NCI-H2081 (cell line): ENCODE measurements at places on chromosomes 11 and 22.
A peak's percentile ranks its signal among the peaks of the same experiment; 100 is the strongest.

- peak; percentile 92 for DNase-seq
Observed at GRCh38 chr11:46247659-46248058, 29.8 kb upstream of the CREB3L1 start.

DNA sequence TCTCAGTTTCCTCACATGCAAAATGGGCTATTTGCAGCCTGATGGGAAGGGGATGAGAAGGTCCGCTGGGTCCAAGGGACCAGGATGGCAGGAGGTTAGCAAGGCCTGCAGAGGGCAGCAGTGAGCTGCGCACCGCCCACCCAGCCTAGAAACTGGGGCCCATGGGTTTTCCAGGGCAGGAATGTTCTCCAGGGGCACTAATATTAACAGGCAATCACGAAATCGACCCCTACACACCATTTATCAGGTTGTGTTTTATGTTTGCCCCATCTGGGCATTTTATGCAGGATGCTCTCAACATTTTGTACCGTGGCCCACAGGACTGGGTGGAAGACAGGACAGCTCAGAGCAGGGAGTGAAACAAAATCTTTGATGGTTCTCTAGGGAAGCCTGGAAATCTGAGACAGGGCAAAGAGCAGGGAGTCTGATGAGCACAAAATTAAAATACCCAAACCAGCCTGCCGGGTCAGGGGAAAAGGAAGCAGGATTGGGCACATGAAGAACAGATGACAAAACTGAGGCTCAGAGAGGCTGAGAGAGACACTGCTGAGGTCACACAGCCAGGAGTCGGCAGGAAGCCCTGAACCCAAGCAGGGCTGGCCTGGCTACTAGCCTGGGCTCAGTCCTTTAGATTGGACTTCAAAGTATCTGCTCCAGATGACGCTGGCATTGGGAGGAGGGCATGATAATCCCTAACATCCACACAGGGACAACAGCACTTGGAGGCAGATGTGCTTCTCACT, 1.6 kb upstream of the BCR start:
- peak; percentile 32 for DNase-seq

DNA sequence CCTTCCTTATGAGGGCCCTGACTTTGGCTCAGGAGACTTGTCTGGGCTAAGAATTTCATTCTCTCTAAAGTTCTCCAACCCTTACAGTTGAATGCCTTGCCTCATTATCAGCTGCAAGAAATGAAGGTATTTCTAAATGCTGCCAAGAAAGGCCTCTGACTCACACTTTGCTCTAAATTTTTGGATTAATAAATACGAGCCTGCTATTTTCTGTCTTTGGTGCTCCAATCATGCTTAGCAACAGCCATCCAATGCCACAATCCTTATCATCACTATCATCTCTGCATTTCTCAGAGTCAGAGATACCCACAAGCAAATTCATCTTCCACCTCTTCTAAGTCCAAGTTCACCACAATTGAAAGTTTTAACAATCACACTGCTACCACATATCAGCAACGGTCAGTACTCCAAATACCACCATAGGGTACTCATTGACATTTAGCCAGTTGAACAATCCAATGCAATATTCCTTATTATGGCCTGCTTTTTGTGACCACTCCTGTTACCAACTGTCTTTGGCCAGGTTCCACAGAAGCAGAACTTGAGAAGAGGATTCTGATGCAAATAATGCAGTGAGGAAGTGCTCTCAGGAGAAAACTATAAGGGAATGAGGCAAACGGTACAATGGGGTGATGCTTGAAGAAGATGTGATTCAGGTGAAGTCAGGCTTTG, 5.7 kb downstream of the PATE2 start:
- DNase-seq, result no peak

- peak; percentile 66 for DNase-seq
Observed at GRCh38 chr11:87290304-87290922, 252.7 kb downstream of the TMEM135 start.
